ENCODE measurements at places on chromosomes 4 and X.

DNA sequence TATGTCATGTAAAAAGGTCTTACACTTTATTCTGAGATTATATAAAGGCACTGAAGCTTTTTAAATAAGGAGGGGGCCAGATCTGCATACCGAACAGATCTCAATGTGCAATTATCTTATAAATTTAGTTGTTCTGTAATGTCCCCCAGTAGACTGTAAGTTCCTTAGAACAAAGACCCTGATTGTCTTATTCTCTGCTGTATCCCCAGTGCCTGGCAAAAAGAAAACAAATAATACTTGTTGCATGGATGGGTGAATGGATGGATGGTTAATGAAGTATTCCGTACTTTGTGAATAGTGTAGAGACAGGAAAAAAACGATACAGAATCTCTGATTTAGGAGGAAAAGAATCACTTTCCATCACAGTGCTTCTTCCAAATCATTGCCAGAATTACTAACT is 141.5 kb downstream of the CHM start:
- no peak for DNase-seq

GRCh38 chr4:184293552-184293951 is 75.9 kb upstream of the ENPP6 start:
- DNase-seq = no peak

- no peak for DNase-seq
Observed at GRCh38 chrX:22015139-22015750, 16.9 kb upstream of the PHEX start.

GRCh38 chr4:54082168-54082567 is 17.8 kb upstream of the CHIC2 start:
- DNase-seq = no peak

- no peak for DNase-seq
Observed at GRCh38 chrX:50072110-50072509, 128.7 kb downstream of the AKAP4 start.

Data from stimulated activated CD8-positive, alpha-beta memory T cell treated with anti-CD3 and anti-CD28 coated beads, Interleukin-7, amount 100 ng/mL, for 24 hours (primary cell).